Activated CD4-positive, CD25-positive, alpha-beta regulatory T cell (primary cell): ENCODE measurements at places on chromosomes 3 and 15.
A peak's percentile ranks its signal among the peaks of the same experiment; 100 is the strongest.

DNA sequence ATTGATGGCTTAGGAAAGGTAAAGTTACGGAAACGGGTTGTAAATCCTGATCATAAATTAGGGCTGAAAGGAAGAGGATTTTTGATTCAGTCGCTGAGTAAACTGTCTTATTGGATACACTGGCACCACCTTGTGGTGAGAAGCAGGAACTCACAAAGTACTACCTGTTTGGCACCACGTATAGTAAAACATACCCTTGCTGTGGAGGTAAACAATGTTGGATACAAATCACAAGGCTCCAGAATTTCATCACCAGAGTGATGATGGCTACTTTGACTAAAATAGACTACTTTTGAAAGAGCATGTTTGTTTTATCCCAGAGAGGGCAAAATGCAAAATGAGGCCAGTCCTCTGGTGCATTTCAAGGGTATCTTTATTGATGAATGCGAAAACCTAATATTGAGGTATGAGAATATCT, 216.9 kb downstream of the IGSF11 start:
- no peak for DNase-seq

- no peak for DNase-seq
These were observed 114.3 kb downstream of the STAC start for GRCh38 chr3:36494461-36495109.

GRCh38 chr15:49270541-49271421, 100.7 kb downstream of the GALK2 start:
- no peak for DNase-seq

DNA sequence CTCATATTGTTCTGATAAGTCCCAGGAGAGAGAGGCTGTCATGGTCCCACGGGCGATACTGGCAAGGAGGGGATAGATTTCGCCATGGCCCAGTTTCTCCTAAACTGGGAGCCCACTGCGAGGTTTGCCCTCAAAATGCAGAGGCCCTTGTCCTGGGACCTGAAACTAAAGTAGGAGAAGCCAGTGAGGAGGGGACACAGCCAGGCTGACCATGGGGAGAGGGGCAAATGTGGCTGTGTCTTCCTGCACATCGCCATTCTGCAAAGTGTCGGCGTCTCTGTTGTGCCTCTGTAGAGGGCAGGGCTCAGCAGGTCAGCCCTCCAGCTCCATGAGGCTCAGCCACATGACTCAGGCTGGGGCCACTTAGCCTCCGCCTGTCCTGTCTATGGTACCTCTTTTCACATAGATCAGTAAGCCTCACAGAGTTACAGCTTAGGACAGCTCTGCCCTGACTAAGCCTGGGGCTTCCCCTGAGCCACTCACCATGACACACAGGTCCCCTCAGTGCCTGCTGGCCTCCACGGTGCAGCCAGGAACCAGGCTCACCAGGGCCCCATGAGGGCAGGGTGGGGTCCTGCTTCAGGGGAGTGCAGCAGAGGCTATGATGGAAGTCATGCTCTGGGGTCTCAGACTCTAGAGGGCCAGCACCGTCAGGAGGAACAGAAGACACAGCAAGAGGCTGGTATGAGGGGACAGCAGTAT, 28.6 kb upstream of the PLXNA1 start:
- no peak for DNase-seq

- no peak for DNase-seq
These were observed 20.8 kb downstream of the LZTFL1 start for GRCh38 chr3:45821127-45821526.

- DNase-seq = no peak
These were observed 643 bp downstream of the CDAN1 start for GRCh38 chr15:42736178-42736792.

GRCh38 chr3:140177943-140178342, 243.0 kb downstream of the CLSTN2 start:
- DNase-seq = no peak

GRCh38 chr3:116920826-116921610, 211.4 kb downstream of the TUSC7 start:
- no peak for DNase-seq

- no peak for DNase-seq
These were observed 126.1 kb downstream of the SERPINI1 start for GRCh38 chr3:167861649-167862048.

- no peak for DNase-seq
These were observed 107.2 kb downstream of the THRB start for GRCh38 chr3:24387493-24387892.

GRCh38 chr3:195895861-195896360, 12.4 kb downstream of the TNK2 start:
- DNase-seq = peak; percentile 57

- no peak for DNase-seq
These were observed 82.6 kb upstream of the SLC24A5 start for GRCh38 chr15:48038221-48038620.

- no peak for DNase-seq
These were observed 884.0 kb upstream of the CADM2 start for GRCh38 chr3:84074767-84075166.

- DNase-seq = no peak
These were observed 19.3 kb upstream of the ZNF770 start for GRCh38 chr15:35007397-35007796.

GRCh38 chr3:21914451-21914850, 163.4 kb upstream of the ZNF385D start:
- no peak for DNase-seq

GRCh38 chr3:180747805-180748361, 68.6 kb upstream of the CCDC39 start:
- DNase-seq = no peak

DNA sequence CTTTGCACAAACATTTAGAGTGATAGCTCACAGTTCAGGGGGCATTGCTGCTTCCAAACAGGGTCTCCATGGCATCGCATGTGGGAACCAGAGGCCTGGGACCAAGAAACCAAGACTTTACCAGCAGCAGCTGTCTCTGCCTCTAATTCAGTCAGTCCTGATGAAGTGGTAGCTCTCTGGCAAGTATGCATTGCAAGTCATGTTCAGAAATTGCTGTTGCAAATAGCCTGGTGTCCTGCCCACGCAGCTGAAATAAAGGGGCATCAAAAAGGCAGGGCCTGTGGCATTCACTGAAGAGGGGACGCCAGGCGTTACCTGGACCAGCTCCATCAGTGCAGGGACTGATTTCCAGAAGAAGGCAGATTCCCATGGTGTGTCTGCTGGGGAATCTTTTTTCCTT, 121.3 kb downstream of the CD47 start:
- DNase-seq = no peak

DNA sequence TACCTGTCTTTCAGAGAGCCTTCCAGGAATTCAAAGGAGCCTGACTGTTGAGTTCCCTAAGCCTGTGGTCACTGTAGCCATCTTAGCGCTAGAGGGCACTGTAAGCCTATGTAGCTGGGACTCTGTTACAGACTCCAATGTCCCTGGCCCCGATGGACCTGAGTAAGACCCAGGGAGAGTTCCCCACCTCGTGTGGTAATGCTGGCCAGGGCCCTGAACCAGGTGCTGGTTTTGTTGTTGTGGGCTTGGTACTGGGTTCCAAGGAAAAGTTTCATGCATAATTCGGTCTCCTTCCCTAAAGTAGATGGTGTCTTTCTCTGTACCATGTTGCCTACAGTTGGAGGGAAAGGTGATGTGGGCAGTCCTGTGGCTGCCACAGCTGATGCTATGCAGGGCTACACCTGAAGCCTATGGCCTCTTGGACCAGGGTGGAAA, 32.4 kb downstream of the CDAN1 start:
- DNase-seq = peak; percentile 17

GRCh38 chr15:80780416-80781221, 1.4 kb downstream of the CEMIP start:
- DNase-seq = no peak

DNA sequence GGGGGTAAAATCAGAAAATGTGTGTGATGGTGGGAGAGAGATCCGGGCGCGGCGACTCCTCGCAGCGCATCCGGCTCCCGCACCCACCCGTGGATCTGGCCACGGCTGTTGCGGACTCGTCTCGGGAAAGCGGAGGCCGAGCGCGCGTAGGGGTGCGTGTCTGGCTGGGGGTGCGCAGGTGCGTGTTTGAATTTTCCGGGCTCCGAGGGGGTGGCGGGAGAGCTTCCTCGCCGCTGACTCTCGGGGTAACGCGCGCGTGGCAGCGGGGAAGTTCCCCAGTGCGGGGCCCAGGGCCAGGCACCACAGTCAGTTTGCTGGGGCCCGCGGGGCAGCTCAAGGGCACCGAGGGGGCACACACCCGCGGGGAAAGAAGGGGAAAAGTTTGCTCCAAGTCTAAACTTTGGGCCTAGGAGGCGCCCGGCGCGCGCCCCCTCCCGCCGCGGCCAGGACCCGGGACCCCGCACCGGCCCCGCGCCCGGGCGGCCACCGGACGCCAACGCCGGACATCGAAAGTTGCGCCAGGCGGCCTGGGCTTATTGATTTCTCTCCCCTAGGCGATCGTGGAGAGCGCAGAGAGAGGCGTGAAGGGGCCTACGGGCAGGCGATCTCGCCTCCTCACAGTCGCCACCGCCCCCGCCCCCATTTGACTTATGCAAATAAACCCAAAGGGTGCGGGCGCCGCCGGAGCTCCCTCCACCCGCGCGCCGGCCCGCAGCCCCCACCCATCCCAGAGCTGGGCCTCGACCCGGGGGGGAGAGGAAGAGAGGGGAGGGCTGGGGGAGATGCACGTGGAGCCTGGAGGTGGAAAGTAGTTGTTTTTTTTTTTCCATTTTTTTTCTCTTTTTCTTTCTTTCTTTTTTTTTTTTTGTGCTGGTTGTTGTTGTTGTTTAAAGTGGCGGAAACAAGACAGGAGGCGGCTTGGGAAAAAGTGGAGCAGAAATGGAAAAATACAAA, 639 bp downstream of the FOXP1 start:
- peak; percentile 26 for DNase-seq

DNA sequence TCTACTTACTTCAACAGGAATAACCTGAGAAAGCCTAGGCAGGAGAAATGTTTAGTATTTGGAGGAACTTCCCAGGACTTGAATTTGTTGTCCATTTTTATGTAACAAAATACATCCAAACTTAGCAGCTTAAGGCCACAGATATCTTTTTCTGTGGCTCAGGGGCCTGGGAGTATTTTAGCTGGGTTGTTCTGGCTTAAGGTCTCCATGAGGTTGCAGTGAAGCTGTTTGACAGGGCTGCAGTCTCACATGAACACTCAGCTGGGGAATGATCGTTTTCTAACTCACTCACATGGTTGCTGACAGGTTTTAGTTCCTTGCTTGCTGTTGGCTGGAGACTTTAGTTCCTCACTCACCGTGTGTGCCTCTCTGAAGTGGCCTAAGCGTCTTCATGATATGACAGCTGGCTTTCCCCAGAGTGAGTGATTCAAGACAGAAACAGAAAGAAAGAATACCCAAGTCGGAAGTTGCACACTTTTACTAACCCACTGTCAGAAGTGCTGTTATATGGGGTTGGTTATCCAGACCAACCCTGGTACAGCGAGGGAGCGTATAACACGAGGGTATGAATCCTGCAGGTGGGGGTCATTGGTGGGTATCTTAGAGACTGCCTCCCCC, 229.7 kb upstream of the TBL1XR1 start:
- peak; percentile 36 for DNase-seq

- DNase-seq = no peak
These were observed 77.3 kb downstream of the CNTN3 start for GRCh38 chr3:74537164-74537563.

GRCh38 chr3:49415931-49416601, 3.8 kb downstream of the TCTA start:
- DNase-seq = peak; percentile 28

DNA sequence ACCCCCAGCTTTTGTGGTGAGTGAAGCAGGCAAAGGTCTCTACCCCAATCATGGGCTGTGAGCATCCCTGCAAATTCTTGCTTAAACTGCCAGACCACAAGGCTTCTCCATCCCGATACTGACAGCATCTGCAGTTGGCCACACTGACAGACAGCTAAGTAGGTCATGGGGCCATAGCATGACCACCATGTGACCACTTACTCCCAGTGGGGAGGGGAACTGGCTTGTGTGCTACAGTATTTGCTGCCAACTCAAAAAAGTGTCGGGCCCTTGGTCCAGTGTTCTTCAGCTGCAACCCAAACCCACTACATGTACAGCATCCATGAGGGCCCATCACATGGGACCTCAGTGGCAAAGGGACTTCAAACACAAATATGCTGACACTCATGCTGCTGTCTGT, 103.4 kb downstream of the SEC22A start:
- DNase-seq = no peak

- no peak for DNase-seq
These were observed 103.0 kb upstream of the RPL32 start for GRCh38 chr3:12944413-12944812.

DNA sequence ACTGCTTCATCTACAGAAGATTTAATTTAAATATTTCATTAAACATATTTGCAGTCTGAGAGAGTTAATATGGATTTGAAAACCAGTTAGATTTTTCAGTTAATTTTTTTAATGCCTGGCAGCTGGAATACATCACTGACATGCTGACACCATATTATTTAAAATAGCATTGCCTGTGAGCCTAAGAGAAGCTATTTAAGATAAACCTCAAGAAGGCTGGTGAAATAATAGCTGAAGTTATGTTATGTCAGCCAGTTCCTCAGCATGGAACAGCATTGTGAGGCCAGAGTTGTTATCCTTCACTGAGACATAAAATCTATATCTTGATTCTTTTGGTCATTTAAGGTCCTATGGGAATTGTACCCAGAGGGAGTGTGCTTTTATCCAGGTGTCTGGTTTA, 705.2 kb downstream of the NAALADL2 start:
- no peak for DNase-seq

DNA sequence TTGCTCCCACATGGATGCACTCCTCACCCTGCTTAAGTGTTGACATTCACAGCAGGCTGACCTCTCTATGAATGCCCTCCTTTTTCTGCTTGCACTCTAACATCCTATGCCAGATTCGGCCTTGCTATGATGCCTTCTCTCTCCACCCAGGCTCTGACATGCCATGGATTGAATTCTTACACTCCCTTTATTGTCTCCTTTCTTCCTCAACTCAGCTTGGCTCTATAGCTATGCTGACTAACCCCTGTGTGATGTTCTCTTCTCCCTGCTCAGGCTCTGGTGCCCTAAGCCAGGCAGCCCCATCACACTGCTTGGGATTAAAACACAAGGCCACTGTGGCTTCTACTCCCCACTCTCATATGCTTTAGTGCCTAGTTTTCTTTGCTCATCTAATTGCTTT, 563.7 kb downstream of the NSUN3 start:
- DNase-seq = no peak

DNA sequence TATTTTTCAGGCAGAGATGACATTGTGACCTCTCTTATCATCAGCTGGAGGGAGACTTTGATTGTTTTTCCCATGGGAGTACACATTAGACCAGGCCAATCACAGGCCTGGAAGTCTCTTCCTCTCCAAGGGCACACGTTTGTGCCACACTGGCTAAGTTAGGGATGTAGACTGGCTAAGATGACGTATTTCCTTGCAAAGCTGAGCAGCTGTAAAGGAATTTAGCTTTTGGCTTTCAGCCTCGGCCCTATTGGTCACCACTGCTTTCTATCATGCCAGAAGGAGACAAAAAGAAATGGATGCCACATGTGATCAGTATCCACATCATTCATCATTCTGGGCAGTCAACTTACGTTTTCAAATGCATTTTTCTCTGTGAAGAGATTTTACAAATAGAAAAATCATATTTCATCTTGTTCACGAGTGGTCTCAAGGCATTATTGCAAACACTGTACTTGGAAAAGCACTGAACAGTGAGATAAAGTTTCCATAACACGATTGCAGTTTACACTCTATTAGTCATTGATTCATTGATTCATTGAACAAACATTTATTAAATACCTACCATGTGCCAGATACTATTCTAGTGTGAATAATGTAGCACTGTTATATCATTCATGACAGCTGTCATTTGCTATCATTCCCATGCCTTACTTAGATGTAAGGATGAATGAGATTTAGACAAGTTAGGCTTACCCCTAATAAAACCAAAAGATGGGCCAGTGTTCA, 27.0 kb upstream of the RNF7 start:
- no peak for DNase-seq
